Stimulated activated CD4-positive, alpha-beta T cell treated with anti-CD3 and anti-CD28 coated beads, Interleukin-15, amount 100 ng/mL, for 1 hour (primary cell): ENCODE measurements at places on chromosomes 2 and 18.

DNA sequence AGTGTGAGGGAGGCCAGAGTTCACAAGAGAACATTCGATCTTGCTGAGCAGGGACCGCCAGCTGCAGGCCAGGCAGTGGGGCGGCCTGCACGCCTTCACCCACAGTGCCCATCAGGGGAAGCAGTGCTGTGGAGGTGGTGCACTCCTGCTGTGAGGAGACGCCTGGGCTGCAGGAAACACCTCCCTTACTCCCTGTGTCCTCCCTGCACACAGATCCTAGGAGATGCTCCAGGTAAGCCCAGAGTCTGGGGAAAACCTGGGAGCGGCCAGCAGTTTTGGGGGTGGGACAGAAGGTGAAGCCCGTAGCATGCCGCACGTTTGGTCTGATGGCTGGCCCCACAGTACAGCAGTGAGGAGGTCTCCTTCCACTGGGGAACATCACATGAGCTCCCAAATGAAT is 180.8 kb upstream of the RAB6C start:
- no peak for DNase-seq

DNA sequence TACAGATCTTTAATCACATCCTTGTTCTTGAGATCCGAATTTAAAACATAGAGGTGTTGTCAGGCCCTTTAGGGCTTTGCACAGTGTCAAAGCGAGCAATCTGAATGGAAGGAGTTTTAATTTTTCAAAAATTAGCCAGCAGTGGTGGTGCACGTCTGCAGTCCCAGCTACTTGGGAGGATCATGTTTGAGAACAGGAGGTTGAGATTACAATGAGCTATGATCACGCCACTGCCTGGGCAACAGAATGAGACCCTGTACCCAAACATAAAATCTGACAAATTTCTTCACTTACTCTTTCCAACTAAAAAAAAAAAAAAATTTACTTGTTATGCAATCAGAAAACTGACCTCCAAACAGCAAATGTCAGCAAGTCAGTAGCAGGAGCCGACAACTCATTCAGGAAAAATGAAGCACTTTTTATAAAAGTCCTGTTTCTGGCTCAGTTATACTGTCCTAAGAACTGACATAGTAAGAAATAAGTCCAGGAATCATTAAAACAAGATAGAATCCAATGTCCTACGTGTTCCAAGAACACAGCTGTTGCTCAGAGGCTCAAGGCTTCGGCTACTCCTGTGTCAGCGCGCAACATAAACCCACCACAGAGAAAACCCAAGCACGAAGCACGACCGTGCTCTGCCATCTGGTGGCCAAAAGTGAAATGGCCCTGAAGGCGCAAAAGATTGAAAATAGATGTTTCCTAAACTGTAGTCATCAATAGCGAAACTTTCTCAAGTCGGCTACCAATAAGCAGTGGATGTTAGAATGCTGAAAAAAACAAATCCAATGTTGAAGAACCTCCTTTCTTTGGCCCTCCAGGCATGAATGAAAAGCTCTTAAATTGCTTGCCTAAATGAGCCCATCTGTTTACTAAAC is 138.1 kb downstream of the INO80D start:
- peak; percentile 34 for DNase-seq

DNA sequence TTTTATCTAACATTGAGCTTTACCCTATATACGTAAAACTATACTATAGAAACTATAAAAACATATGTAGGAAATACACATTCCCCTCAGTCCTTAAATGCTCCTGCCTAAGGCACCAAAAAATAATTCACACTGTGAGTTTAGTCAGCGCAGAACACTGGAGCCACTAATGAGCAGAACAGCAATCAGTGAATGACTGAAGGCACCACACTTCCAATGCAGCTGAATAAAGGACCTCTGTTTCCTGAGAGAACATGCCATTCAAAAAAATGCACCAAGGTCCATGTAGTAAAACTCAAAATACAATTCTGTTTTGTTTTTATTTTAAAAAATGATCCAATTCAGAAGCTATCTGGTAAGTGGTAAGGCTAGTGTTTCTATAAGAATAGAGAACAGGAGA is 1280.6 kb upstream of the NRXN1 start:
- DNase-seq, result no peak

DNA sequence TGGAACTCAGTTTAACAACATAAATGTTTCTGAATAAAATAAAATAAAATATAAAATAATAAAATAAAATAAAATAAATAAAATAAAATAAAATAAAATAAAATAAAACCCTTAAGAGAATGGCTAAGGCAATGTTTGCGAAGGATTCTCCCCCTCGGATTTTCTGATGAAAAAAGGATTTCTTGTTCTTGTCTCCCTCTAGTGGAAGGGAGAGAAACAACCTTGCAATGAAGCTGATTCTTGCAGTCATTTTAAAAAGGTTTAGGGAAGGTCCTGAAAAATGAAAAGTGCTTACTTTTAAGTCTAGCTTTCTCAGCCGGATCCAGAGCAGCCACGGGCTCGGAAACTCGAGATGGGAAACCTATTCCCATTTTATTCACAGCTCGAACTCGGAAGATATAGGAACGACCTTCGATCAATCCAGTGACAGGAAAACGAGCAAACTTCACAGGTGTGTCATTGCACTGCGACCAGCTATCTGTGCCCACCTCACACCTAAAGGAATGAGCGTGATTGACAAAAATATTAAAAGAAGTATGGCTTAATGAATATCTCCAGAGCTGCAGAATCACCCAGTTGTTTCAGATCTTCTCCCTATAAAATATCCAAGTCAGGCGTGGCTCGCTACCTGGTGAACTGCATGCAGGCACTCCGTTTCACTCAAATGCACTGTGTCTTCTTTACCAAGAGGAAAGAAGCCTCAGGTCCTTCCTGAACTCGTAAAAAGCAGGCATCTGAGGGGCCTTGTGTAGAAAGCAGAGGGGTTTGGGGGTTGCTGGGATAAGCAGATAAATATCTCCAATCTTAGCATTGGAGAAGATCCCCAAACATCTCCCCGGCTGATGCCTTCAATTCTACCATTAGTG is 68.1 kb downstream of the MYOM1 start:
- DNase-seq, result no peak
